ENCODE measurements at places on chromosomes 16 and 17. TPM values are rescaled to one million over a fixed set of nuclear protein-coding genes. Genes with fewer than 3 reads are reported as not detected.
A peak's percentile ranks its signal among the peaks of the same experiment; 100 is the strongest.

GRCh38 chr16:67392301-67393059 lies 818 bp downstream of the TPPP3 start:
- DNase-seq = no peak

GRCh38 chr16:13038591-13038990 lies 137.2 kb downstream of the SHISA9 start:
- DNase-seq = no peak

- no peak for DNase-seq
Observed at GRCh38 chr16:79887541-79888540, 287.3 kb upstream of the MAF start.

Gene FSCN2
- 1.3 TPM for polyA plus RNA-seq

- peak; percentile 5 for DNase-seq
Observed at GRCh38 chr16:66315210-66315825, 51.2 kb upstream of the CDH5 start.

Gene TOX3
- polyA plus RNA-seq = not detected

Gene KRT9
- polyA plus RNA-seq = not detected

DNA sequence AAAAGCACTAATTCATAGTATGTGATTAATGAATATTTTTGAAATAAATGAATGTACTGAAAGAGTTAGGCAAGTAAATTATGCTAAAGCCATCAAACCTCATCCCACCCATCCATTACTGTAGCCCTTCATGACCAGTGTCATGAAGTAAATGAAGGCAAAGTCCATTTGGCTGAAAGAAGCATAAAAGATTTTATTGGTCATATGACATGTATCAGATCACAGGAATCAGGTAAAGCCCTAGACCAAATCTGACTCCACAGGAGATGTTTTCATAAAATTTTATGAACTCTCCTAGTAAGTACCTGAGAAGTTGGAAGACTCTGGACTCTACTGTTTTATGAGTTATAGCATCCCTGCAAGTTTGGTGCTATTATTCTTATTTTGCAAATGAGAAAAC lies 213.5 kb downstream of the TMEM114 start:
- DNase-seq = no peak

- no peak for DNase-seq
Observed at GRCh38 chr16:398561-399339, 1.8 kb downstream of the NME4 start.

Gene KIF18B
- polyA plus RNA-seq = 10.6 TPM

DNA sequence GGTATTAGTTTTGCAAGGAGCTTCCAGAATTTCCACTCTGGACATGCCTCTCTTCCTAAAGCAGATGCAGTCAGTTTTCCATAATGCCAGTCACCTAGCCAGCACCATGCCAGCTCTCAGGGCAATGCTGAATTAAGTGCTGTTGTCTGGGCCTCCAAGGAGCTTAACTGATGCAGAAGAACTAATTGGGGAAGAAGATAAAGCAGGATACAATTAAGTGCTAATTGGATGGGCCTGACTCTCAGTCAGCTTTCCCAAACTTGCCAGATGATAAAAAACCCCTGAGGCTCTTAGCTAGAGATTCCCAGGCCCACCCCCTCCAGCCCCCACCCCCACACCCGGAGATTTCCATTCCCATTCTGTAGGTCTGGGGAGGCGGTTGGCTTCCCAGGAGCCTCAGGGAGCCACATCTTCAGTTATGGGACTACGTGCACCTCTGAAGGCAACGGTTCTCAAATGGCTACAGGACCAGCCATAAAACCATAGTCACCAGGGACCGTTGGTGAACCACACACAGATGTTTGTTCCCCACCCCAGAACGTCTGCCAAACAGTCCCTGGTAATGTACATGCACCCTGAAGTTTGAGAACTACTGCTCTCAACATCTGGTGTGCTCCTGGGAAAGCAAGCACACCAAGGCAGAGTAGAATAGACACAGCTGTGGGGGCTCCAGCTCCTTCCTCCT lies 499.1 kb upstream of the CDH5 start:
- no peak for DNase-seq

Gene CSH2
- not detected for polyA plus RNA-seq

DNA sequence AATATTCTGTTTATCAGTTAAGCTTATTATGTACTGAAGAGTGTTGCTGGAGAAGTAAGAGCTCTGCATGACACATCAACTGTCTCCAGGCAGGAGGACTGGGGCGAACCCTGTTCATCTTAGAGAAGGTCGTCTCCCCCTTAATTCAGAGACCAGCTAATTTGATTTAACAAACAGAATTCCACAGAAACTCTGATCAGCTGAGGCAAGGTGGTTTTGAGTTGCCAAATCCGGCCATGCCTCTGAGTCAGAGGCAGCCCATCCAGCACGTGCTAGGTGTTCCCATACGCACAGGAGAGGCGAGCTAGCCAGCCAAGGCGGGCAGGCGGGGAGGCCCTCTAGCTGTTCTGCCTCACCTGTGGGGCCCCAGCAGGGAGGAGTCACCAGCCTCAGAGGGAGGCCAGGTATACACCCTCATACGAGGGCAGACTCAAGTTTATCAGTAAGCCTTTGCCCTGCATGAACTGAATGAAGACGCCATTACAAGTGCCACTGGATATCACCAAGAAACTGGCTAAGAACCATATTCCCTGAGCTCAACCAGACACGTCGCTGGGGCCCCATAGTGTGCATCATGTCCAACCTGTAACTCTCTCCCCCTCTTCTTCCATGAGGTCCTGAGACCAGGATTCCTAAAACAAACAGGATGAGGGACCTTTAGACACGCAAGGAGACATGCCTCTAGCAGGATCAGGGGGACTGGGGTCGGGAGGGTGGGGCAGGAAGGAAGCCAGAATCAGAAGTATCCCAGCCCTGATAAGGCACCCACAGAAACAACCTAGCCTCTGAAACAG lies 25.7 kb downstream of the STAT5A start:
- no peak for DNase-seq

GRCh38 chr17:17347956-17348871 lies 45.0 kb downstream of the NT5M start:
- no peak for DNase-seq

DNA sequence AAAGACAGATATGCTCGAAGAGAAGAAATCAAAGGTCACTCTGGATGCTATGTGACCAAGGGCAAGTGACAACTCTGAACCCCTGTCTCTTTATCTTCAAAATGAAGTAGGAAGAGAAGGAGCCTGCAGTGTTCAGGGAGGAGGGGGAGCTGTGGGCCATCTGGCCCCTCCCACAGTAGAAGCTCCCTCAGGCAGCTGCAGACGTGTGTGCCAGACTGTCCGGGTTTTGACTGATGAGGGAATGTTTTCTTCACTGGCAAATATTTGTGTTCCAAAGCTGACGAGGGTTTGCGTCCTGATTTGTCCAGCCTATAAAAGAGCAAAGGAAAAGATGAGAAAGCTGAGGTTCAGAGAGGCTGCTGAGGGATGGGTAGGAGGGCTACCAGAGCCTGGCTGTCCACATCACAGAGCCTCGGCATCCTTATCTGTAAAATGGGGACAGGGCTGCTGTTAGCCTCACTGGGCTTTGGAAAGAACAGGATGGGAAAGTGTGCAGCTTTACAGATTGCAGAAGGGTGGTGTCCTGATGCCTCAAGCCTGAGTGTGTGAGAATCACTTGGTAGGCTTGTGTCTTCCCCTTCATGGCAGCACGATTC lies 1.8 kb upstream of the GINS2 start:
- no peak for DNase-seq
